Activated CD4-positive, alpha-beta T cell treated with anti-CD3 and anti-CD28 coated beads for 1 hour (primary cell): ENCODE measurements at places on chromosomes 12 and 14.

DNA sequence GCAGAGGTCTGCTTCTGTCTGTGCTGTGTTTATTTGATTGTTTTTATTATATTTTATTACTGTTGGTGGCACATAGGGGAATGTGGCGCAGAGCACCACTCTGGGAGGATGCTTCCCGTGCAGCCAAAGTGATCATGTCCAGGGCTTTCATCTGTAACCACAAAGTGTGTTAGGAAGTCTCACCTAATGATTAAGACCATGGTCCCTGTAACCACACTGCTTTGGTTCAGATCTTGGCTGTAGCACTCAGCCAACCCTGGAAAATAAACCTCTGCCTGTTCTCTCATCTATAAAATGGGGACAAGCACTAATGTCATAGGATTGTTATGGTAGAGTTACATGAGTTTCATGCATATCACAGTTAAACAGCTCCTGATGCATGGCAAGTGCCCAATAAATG is 1.9 kb downstream of the RESF1 start:
- DNase-seq = no peak

DNA sequence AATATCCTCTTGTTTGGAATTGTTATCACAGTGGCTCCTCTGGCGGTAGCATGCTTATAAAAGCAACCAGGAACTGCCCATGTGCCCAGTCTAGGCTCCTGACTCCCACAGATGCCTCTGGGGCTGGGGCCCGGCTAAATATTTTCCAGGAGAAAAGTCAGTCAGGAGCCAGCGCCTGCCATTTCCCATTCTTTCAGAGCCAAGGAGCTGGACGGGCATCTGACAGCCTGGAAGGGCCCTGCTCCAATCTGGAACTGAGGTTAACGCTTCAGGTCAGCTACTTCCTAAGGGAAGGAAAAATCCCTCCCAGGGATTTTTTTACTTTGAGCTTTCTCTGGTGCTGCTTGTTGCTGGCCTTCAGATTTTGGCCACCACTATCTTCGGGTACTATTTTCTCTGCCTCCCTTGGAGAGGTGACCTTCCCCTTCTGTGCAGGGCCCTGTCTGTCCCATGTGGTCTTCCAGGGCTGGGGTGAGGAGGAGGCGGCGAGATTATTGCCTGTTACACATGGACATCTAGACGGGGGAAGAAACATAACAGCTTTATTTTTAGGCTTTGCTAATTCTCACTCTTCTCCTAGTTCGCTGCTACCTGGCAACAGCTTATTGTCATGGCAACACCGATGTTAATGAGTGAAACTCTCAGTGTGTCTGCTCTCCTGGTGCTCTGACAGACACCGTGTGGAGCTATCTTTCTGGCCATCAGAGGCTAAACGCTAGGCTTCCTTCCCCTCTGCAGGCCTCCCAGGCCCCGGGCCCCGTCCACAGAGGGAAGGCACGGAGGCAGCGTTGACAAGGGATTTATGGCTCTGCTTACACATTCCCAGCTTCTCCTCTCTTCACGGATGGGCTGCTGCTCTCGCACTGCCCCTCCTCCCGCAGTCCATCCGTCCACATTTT is 160.4 kb downstream of the CACNA1C start:
- DNase-seq = no peak

GRCh38 chr12:29216797-29217575 is 67.9 kb downstream of the FAR2 start:
- no peak for DNase-seq

DNA sequence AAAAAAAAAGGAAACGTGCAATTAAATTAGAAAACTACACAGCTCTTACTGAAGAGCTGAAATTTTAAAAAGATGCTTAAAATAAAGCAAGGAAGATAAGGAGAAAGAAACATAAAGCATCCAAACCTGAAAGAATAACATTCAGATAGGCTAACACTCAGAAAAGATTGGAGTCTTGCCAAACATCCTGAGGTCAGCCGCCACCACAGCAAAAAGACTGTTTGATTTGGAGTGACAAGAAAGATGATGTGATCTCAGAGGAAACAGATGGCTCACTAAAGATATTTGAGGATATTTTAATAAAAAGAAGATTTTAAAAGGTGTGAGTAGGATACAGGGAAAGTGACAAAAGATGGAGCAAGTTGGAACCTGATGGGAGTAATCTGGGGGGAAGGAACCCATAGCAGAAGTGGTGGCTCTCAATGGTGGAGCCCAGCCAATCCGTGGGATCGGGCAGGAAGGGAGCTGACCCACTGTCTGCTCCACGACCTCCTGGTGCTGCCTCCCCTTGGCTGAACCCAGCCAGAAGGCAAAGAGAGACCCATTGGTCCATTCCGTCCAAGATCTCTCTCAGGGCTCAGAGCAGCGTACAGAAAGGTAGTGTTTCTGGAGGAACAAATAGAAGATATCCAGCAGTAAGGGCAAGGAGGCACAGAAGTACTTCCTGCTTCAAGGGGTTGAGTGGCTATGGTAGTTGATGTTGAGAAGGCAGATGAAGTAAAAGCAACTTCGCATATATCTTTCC is 469.6 kb downstream of the RGS6 start:
- DNase-seq = no peak

DNA sequence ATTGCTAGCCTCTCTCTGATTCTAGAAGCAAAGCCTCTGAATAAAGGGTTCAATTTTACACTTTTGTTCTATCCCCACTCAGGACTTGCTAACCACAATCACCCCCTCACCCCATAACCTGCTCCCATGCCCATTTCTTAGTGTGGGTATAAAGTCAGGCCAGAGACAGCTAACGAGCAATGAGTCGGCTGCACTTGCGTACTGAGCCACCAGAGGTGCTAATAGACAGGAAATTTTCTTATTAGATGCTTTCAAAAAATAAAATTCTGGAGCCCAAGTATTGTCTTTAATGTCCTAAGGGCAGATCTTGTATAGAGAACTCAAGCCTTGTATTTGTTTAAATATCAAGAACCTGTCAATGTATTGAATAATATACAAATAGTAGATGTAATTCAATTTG is 256.9 kb downstream of the SYT1 start:
- DNase-seq = no peak

DNA sequence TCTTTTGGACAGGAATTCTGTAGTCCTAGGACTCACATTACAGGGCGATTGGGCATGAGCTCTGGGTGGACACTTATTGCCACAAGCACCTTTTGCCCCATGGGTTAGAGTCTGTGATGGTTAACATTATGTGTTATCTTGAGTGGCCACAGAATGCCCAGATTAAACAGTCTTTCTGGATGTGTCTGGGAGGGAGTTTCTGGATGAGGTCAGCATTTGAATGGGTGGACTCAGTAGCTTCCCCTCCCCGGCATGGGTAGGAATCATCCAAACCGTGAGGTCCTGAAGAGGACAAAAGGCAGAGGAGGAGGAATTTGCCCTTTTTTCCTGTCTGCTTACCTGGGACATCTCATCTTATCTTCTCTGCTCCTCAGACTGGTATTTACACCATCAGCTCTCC is 85.6 kb downstream of the BMP4 start:
- no peak for DNase-seq

DNA sequence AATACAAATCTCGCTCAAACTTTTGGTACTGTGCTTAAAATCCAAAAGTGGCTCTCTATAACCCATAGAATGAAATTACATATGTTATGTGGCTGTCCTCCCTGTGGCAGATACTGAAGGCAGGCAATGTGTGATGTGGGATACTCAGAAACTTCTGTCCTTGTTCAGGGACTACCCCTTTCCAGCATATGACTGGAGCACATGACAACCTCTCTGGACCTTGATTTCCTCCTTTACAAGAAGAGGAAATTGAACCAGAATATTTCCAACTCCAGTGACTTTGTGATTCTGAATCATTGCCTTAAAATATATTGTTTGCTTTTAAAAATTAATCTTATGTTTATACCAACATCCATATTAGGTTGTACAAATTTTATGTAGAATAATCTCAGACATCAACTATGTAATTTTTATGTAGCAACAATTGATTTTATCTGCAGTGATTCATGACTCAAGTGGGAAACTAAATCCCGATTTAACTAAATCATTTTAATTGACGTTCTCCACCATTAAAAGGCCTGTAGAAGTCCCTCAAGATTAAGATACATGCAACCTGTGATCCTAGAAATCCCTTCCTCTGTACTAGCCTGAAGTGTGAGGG is 162.4 kb downstream of the AKAP6 start:
- no peak for DNase-seq

GRCh38 chr12:119964929-119965328 is 24.1 kb upstream of the BICDL1 start:
- DNase-seq = no peak

GRCh38 chr12:4957761-4958160 is 48.1 kb downstream of the KCNA1 start:
- DNase-seq = no peak

- no peak for DNase-seq
Observed at GRCh38 chr14:61588419-61588901, 106.9 kb upstream of the HIF1A start.

DNA sequence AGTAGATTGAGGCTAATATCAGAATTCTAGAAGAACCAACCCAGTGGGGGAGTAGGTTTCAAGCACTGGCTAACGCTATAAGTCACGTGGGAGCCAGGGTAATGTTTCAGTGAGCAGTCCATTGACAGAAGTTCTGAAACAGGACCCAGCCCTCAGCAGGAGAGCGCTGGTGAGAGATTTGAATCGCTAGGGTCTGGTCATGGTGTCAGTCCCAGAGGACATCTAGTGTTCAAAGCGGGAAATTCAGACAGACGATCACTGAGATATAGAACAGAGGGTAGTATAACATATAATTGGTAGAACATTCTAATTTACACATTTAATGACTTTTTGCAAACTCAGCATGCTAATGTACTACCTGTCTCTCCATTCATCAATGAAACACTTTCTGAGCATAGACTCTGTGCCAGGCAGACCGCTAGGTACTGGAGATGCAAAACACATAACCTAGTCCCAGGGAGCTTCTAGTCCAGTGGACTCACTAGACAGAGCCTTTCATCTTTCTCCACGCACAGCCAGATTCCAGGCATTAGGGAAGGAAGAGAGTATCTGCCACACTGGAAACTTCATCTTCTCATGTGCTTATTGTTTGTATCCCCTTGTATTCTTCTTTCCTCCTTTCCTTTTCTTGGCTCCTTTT is 35.4 kb upstream of the RNASE3 start:
- no peak for DNase-seq

GRCh38 chr12:103268831-103269514 is 226.8 kb downstream of the C12orf42 start:
- DNase-seq = no peak

GRCh38 chr12:83250866-83251265 is 564.2 kb downstream of the TMTC2 start:
- no peak for DNase-seq

- no peak for DNase-seq
Observed at GRCh38 chr12:18813753-18814152, 75.8 kb downstream of the CAPZA3 start.

DNA sequence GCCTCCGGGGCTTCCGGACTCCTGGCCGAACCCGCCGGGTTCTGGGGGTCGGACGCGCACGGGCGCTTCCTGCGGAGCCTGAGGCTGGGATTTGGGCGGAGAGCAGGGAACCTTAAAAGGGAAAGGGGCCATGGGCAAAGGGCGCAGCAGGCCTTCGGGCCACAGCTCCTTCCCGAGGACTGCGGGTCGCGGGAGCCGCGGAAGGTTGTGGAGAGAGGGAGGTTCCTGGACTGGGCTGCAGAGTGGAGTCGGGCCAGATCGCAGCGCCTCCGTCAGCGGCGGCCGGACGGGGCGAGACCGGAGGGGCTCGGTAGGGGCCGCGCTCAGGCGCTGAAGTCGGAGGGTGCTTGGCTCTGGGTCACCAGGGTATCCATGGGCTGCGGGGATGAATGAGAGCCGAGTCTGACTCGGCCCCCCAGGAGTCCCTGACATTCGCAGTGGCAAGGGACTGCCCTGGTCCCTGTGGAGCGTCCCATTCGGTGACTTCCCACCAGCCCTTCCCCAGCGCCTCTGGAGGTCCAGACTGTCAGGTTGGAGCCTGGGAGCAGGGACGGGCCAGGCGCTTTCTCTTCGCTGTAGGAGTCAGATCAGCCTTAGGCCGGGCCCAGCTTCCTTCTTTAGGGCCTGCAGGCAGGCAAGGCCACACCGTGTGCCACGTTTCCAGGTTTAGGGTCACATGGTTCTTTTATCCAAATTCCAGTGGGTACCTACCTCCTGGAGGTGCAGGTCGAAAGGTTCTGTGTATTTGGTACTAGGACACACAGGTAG is 938 bp upstream of the SLC25A29 start:
- no peak for DNase-seq

- DNase-seq = no peak
Observed at GRCh38 chr12:14357486-14357885, 8.0 kb upstream of the ATF7IP start.

DNA sequence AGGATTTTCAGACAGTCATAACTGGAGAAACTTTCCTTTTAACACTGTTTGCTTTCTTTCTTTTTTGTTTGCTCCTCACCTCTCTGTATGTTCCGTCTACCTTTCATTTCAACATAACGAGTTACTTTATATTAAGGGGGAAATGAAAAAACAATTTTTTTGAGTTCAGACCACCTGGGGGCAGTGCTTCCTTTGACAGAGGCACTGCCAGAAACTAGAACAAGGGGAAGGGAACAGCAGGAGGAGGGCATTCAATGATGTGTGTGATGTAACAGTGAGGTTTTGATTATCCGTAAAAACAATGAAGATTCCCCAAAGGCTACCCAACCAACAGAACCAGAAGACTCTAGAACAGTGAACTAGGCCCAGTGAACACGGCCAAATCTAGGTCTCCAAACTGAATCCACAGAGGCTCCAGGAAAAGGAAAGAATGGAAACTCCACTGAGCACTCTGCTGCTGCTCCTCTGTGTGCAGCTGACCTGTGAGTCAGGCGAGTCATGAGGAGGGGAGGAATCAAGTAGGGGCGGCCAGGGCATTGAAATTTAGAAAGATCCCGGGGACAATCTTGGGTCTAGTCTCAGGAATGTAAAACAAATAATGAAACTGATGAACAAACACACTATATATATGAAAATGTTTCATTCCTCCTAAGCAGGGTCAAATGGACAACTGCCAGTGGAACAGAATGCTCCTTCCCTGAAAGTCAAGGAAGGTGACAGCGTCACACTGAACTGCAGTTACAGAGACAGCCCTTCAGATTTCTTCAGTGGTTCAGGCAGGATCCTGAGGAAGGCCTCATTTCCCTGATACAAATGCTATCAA is 323.5 kb downstream of the DAD1 start:
- no peak for DNase-seq

GRCh38 chr12:52976574-52977071 is 27.7 kb downstream of the KRT18 start:
- no peak for DNase-seq

DNA sequence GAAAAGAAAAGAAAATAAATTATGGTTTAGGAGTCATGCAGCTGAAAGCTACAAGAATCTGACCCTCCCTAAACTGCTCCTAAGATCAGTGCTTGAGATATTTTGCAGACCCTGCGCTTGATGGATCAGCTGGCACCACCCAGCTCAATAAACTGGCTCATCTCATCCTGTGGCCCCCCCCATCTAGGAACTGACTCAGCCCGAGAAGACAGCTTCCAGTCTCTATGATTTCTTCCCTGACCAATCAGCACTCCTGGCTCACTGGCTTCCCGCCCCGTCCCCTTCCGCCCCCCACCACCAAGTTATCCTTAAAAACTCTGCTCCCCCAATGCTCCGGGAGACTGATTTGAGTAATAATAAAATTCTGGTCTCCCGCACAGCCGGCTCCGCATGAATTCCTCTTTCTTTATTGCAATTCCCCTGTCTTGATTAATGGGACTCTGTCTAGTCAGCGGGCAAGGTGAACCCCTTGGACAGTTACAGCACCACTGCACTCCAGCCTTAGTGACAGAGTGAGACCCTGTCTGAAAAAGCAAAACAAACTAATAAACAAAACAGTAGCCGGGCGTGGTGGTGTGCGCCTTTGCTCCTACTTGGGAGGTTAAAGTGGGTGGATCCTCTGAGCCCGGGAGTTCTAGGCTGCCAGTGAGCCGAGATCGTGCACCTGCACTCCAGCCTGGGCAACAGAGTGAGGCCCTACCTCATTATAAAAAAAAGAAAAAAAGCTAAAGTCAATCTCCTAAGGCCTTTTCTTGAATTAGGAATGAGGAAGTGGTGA is 24.5 kb upstream of the SPTLC2 start:
- no peak for DNase-seq
